ENCODE measurements at places on chromosomes 4 and X.
A peak's percentile ranks its signal among the peaks of the same experiment; 100 is the strongest.

GRCh38 chrX:44113337-44113736 lies 140.1 kb upstream of the NDP start:
- no peak for DNase-seq

DNA sequence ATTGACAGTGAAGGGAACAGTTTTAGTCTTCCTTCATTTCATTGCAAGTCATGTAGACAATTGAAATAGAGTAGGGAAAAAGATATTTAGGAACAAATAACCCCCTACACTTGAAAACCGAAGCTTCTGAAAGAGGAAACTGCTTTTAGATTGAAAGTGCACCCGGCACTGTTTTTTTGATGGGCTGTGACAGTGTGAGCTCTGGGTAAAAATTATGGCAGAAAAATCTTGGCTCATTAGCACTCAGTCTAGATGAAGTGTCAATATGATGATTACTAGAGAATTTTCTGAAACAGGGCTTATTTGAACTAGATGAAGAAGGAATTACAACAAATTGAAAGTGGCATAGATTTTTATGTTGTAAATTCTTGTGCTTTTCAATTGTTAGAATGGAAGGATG lies 1132.4 kb downstream of the RAPGEF2 start:
- no peak for DNase-seq

DNA sequence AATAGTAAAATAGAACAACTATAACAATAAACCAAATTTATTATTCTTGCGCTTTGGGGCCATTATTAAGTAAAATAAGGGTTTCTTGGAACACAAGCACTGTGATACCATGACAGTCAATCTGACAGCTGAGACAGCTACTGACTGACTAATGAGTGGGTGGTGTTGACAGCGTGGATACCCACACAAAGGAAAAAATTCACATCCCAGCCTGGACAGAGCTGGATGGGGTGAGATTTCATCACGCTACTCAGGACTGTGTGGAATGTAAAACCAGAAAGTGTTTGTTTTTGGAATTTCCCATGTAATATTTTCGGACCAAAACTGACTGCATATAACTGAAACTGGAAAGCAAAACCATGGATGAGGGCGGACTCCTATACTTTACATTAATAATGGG lies 48.8 kb downstream of the IGFBP7 start:
- DNase-seq: no peak

GRCh38 chr4:106704253-106704870 lies 331.8 kb downstream of the DKK2 start:
- DNase-seq: no peak

GRCh38 chr4:76712564-76712963 lies 185.4 kb downstream of the SOWAHB start:
- no peak for DNase-seq

DNA sequence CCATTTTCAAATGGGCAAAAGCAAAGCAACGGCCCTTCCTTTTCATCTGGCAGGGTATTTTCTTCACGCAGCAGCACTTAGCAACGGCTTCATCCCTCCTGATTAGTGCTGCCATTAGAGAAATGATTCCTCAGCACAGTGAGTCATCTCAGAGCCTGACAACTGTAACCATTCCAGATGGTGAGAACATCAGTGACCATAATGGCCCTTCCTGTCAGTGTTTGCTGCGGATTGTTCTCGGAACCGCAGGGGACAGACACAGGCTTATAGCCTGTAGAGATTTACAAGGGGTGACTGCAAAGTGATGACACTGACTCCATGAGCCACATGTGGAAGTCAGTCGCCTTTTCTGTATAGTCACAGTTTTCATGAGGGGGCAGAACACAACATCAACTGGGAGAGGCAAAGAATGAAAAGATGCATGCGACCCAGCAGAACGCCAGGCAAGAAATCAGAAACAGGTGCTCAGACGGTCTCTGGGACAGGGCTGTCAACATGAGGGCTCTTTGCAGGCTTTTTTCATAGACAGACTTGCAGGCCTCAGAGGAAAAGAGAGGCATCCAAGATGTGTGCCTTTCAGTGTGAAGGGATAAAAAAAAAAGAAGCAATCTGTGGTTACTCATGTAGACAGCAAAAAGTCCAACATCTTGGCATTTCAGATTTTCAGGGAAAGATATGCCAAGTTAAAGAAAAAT lies 69.9 kb upstream of the FBXW7 start:
- DNase-seq: peak; percentile 37

DNA sequence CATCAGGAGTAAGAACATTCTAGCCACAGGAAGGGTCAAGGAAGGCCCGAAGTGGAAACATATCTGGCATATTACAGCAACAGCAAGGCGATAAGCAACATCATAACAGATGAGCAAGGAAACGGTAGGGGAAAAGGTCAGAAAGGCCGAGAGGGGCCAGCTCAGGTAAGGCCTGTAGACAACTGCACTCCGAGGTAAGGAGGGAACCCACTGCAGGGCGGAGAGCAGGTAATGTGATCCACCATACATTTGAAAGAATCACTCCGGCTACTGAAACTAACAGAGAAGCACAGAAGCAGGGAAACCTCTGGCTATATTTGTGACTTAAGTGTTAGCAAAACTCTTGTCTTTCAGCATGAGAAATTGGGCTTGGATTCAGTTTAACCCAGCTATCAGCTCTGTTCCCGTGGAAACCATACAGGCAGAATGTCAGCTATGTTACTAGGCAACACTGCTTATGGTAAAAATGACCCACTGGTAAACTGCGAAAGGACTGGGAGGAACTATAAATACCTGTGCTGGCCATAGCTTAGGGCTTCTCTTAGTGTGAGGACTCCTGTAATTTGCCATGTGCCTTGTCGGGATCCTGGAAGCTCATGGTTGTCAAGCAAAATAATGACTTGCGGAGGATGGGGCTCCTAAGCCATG lies 31.0 kb downstream of the FRYL start:
- no peak for DNase-seq

GRCh38 chr4:7344636-7345155 lies 90.0 kb downstream of the PSAPL1 start:
- DNase-seq: no peak

- DNase-seq: no peak
Measured at GRCh38 chrX:131219271-131219670, 69.8 kb downstream of the IGSF1 start.

DNA sequence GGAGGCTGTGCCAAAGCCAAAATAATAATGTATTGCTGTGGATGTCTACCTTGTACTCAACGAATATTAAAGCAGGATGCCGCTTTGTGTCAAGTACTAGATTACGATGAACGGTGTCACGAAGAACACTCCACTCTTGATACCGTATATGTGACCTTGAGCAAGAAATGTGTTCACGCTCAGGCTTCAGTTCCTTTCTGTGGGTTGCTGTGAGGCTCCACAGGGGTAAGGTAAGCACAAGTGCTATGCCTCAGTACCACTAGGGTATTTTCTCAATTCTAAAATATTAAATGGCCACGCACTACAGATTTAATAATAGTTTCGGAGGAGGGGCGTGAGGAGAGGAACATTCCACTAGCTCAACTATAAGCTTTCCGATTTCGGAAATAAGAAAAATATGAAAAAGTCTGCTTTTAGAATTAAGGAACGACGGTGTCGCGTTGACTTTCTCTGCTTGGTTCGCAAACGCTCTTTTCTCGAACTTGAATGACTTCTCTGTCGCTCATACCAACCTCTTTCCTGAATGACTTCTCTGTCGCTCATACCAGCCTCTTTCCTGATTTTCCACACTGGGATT lies 607 bp upstream of the SCOC start:
- DNase-seq: peak; percentile 26

- DNase-seq: no peak
Measured at GRCh38 chr4:1155314-1155713, 17.1 kb downstream of the SPON2 start.

GRCh38 chrX:112587194-112587593 lies 92.5 kb downstream of the LHFPL1 start:
- no peak for DNase-seq

DNA sequence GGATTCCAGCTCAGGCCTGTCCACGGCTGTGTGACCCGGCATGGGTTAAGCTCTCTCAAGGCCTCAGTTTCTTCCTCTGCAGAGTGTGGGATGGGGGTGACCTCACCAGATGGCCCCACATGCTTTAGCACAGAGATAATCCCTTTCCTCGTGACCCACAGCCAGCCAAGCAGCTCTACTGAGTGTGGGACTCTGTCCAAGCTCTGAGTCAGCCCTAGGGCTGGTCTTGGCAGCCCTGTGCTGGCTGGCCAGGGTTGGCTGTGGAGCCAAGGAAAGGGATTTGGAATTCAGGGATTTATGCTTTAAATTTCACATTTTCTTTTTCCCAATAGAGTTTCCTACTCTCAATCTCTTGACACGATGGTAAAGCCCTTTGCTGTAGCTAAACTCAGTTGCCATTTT lies 19.7 kb upstream of the SPON2 start:
- peak; percentile 92 for DNase-seq

DNA sequence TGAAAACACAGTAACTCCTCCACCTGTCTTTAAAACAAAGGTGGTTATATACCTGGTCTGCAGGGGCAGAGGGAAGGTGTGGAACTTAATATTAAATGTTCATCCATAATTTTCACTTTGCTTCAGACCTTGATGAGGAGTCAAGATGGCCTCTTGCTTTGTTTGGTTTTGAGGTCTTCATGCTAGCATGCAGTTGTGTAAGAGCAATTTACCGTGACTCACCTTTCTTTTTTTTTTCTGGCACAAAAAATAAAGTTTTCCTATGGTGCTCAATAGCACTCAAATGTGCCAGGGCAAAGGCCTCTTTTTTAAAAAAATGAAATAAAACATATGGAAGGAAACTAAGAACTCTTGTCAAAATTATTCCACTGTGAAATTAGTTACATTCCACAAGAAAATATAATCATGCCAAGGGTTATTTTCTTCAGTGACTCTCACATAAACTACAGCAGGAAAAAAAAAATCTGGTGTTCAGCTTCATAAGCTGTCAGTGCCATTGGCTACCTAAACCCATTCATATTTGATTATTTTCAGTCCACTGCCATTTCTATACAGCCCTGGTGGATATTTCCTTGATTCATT lies 128.2 kb downstream of the SLC7A11 start:
- no peak for DNase-seq

DNA sequence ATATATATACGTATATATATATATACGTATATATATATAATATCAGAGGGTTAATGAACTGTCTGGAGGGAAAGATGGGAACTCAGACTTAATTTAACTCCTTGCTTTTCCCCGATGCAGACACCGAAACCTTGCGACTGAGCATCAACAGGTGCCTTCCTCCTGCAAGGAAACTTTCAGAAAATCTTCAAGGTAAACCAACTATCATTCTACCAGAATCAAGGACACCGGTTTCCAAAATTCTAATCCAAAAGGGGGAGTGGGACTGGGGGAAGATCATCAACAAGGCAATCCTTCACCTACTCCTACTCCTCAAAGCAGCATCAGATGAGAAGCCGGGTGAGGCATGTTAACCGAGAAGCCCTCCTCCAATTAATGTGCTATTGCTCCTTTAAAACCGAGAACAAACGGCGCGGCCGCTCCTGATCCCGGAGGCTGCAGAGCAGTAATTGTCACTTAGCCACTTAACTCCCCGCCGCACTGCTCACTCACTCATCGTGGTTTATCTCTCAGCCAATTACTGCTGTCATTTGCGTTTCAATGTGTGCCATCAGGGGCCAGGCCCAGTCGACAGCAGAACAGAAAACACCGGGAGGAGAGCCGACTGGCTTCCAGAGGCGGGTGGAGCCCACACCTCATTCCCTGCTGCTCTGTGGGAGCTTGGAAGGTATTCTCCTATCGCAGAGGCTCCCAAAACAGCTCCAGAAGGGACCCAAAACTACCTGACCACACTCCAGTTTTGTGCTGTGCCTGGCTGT lies 61.7 kb downstream of the MAML3 start:
- peak; percentile 48 for DNase-seq

DNA sequence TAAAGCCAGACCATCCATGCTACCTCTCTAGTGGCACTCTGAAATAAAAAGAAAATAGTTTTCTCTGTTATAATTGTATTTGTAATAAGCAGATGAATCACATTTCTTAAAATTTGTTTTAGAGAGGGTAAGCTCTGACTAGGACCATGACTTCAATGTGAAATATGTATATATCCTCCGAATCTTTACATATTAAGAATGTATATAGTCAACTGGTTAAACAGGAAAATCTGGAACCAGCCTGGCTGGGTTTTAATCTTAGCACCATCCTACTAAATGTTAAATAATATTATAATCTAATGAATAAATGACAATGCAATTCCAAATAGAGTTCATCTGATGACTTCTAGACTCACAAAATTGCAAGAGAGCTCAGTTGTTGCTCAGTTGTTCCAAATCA lies 1.5 kb downstream of the FGB start:
- no peak for DNase-seq

DNA sequence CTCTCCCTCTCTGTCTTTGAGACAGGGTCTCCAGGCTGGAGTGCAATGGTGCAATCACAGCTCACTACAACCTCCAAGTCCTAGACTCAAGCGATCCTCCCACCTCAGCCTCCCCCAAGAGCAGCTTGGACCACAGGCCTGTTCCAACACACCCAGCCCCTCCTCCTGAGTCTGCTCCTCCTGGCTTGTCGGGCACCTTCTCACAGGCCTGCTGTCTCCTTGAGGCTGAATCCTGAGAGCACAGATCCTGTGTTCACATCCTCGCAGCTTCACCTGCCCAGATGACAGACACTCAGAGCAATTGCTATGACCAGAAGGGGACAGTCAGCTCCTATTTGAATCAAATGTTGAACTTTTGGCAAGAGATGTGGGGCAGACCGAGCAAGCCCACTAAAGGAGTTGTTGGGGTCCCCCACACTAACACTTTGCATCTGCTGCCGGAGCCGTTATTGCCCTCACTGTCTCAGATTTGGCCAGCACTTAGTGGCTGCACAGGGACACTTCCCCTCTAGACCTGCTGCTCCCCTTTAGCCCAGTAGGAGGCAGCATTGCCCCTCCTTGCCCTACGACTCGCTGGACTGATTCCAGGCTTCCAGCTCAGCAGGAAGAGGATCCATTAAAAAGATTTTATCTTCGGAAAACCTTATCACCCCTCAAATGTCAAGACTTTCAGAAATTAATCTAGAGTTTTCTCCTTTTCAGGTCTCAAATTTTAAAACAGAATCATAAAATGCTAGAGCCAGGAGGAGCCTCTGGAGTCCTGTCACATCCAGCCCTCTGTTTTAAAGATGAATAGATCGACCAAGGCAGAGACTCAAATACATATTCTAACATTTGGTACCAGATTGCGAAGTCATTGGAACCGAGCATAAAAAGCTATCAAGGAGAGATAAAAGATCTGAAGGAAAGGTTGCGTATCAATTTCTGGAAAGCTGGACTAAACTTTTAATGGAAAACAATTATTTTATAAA lies 113.7 kb downstream of the USP46 start:
- DNase-seq: peak; percentile 75

GRCh38 chr4:98433691-98434090 lies 172.5 kb downstream of the RAP1GDS1 start:
- DNase-seq: no peak

GRCh38 chr4:105092356-105092755 lies 54.3 kb upstream of the TET2 start:
- DNase-seq: no peak

DNA sequence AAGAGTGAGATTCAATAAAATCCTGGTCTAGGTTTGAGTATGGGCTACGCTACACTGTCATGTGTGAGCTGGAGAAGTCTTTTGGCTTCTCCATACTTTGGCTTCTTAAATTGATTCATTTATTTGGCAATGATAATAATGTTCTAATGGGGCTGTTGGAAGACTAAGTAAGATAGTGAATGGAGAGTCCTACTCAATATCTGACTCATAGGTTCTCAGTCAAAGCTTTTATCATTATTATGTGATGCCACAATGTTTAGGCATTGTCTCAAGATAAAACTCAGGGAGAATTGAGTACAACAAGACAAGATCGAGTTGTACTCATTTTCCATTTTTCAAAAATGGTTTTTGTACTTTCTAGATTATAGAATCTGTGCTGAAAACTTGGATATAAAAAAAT lies 92.5 kb upstream of the VEGFC start:
- DNase-seq: no peak

Measured in femur (tissue), 1 donor.